ENCODE measurements at places on chromosomes 2 and 18.

DNA sequence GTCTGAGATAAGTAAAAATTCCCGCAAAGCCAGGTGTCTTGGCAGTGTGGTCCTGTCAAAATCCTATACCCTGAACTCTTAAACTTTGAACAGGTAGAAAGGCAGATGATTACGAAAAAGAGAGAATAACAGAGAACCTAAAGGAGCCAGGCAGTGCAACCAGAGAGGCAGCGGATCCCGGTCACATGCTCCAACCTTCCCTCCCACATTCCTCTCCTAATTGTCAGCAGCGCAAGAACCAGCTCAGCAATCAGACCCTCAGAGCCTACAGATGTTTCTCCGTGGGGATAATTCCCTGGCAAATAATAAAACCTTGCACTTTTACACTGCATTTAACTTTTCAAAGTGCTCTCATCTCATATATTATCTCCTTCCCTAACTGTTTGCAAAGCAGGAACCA is 124.8 kb downstream of the EPHA4 start:
- no peak for DNase-seq

- no peak for DNase-seq
Observed at GRCh38 chr2:231527091-231527395, 3.2 kb downstream of the NMUR1 start.

DNA sequence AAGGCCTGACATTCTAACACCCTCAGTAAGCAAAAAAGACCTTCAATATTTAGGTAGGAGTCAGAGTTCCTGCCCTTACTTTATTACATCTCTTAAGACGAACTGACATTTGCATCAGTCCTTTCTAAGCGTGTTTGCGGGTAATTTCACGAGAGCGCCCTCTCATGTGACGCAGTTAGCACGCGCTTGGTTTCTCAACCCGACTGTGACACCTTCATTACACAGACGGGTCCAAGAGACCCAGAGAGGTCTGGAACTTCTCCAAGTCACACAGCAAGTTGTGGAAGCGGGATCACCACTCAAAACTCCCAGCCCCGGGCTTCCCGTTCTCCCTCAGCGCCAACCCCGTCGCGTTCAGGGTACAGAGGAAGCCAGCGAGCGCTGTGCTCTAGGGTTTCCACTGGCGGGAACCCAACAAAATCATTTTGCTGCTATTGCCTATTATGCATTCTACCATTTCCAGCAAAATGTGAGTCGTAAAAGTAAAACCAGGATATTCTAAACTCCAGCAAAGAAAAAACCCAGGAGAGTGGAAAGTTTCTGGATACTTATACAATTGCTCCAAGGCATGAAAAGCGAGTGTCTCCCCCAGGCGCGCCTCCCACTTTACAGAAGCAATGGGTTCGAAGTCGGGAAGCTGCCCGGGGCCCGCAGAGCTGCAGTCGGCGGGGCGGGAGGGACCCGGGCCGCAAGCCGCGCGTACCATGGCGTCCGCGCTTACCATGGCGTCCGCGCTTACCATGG is 601 bp downstream of the ENOSF1 start:
- peak; percentile 71 for DNase-seq

GRCh38 chr2:133606616-133607015 is 38.4 kb upstream of the NCKAP5 start:
- no peak for DNase-seq

DNA sequence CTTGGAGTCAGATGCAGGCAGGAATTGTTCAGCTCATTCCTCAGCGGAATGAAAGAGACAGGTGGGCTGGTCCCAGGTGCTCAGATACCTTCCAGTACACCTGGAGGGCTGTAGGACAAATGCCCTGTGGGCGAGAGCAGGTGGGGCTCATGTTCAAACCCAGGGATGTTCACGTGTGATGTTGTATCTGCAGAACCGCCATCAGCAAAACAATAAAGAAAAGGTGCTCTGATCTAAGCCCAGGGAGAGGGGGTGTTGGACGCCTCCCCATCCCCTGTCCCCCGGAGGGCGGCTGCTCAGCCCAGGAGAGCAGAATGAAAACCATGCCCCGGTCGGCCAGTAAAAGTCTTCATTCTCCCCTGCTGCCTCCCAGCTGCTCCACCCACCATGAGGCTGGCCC is 197.4 kb downstream of the HAUS1 start:
- no peak for DNase-seq

DNA sequence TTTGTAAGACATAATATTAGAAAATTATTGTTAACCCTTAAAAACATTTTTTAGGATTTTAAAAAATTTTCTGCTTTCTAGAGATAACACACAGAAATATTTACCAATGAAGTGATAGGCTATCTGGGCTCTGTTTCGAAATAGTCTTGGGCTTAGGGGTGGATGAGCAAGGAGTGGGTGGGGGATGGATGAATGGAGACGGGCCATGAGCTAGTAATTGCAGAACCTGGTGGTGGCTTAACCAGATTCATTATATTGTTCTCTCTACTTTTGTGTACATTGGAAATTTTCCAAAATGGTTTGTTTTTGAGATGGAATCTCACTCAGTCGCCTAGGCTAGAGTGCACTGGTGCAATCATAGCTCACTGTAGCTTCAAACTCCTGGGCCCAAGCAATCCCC is 89.6 kb downstream of the TCF7L1 start:
- no peak for DNase-seq

- no peak for DNase-seq
Observed at GRCh38 chr2:109290887-109291643, 162.1 kb downstream of the SH3RF3 start.

DNA sequence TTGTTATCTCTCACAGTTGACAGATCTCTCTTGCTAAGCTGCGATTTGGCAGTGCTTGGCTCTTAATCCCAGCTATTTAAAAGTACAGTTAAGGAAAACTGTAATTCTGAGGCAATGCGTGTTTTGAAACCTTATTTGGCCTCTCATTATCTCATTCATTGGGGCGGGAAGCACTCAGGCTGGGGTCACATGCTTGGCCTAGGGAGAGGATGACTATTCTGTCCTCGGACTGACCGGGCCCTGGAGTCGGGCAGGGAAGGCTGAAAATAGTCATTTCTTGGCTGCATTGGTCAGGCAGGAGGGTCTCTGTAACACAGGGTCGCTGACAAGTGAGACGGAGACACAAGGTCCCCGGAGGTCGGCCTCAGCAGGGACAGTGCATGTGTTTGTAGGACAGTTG is 20.2 kb upstream of the EMILIN2 start:
- DNase-seq, result no peak

- DNase-seq, result no peak
Observed at GRCh38 chr18:53503914-53504441, 720.5 kb downstream of the MBD2 start.

GRCh38 chr18:36757081-36757480 is 71.7 kb downstream of the TPGS2 start:
- no peak for DNase-seq

DNA sequence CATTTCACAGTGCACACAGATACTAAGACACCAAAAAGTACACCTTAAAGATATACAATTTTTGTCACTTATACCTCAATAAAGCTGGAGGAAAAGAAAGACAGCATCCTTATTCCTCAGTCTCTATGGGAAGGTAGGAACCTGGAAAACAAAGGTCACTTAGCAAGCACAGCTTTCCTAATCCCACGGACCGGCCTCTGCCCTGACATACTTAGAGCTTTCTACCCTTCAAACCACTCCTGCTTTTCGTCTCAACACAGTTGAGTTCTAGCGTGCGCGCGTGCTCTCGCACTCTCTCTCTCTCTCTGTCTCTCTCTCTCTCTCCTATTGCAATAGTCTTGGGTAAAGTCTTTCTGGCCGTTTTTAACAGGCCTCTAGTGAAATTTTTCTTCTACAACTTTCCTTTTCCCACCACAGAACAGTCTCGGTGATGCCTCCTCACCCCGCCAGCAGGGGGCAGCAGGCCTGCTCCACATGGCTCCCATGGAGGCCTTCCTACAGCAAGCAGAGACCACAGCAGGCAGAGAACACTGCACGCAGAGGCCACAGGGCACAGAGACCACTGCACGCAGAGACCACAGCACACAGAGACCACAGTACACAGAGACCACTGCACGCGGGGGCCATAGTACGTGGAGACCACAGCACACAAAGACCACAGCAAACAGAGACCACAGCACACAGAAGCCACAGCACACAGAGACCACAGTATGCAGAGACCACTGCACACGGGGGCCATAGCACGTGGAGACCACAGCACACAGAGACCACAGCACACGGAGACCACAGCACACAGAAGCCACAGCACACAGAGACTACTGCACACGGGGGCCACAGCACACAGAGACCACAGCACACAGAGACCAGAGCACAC is 106.9 kb downstream of the FBXO15 start:
- DNase-seq, result peak; percentile 82

GRCh38 chr2:221109552-221109951 is 462.6 kb downstream of the EPHA4 start:
- DNase-seq, result no peak

DNA sequence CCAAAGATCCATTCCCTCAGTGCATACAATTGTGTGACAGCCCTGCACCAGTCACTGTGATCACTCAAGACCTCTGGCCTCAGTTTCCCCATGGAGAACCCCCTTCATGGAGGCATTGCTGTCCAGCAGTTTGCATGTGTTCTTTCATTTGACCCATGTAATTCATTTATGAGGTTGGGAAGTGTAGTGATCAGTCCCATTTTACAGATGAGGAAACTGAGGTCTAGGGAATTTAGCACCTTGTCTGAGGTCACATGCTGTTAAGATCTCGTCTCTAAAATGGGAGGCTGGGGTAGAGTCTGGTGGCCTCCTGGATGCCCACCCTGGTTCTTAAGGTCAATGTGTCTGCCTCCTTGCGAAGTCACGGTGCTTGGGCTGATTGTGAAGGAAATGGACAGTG is 19.1 kb downstream of the LDLRAD4 start:
- no peak for DNase-seq

DNA sequence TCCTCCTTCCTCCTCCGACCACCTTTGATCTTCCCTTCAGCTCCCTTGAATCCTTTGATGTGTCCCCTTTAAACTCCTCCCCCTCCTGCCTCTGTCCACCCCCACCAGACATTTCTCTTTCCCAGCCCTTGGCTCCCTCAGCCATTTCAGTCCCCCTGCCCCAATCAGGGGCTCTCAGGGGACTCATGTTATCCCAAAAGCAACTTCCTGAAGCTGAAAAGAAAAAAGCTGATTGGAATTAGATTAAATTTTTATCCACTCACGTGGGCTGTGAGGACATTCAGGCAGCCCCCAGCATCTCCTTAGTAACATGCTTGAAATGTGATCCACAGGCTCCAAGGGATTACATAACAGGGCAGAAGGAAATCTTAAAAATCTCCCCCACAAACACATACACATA is 81.3 kb downstream of the NEURL3 start:
- DNase-seq, result no peak

GRCh38 chr2:189022492-189022891 is 48.3 kb downstream of the COL3A1 start:
- DNase-seq, result no peak

DNA sequence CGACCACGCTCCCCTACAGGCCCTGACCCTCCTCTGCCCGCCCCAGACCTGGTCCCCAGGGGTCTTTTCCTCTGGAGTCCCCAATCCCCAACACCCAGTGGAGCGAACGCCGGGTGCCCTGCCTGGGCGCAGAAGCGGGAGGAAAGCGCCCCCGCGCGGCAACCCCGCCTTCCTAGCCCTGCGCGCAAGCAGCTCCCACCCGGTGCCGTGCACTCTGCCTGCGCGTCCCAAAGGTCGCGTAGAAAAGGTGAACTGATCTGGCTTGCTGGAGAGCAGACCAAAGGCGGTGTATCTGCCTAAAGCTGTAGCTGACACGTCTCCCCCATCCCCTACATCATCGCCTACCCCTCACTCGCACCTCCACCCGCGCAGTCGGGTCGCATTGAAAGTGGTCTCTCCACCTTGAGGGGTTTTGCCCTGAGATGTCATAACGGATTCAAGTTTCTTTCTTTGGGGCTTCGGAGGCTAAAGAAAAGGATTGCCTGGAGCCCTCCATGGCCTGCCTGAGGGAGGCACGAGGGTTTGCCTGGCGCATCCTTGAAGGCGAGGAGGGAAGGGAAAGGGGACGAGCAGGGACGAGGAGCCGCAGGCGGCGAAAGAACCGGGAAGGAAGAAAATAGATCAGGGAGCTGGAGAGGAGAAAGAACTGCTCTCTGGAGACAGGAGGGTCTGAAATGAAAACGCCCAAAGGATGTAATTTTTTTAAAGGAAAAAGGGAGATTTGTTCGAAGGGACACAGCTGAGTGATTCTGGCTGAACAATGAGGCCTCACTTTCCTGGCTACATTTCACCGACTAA is 5.8 kb downstream of the GAD1 start:
- DNase-seq, result peak; percentile 43

Data from stimulated activated CD4-positive, alpha-beta T cell treated with anti-CD3 and anti-CD28 coated beads, Interleukin-2, amount 100 ng/mL, for 24 hours (primary cell).